ENCODE measurements at places on chromosomes 1 and 21. TPM values are rescaled to one million over a fixed set of nuclear protein-coding genes. Genes with fewer than 3 reads are reported as not detected.

GRCh38 chr1:6179564-6180175 is 451 bp downstream of the CHD5 start:
- no peaks in the 10 kb centered on the region for H3K4me1 ChIP-seq
- no peak for DNase-seq
- H3K27ac ChIP-seq = no peak overlapping the region
- no peak overlapping the region for H3K4me3 ChIP-seq
- peaks cover 30% of the 10 kb centered on the region for H3K27me3 ChIP-seq
- no peaks in the 10 kb centered on the region for H3K36me3 ChIP-seq

NUDT4B gene
- 1.7 TPM for total RNA-seq

DNA sequence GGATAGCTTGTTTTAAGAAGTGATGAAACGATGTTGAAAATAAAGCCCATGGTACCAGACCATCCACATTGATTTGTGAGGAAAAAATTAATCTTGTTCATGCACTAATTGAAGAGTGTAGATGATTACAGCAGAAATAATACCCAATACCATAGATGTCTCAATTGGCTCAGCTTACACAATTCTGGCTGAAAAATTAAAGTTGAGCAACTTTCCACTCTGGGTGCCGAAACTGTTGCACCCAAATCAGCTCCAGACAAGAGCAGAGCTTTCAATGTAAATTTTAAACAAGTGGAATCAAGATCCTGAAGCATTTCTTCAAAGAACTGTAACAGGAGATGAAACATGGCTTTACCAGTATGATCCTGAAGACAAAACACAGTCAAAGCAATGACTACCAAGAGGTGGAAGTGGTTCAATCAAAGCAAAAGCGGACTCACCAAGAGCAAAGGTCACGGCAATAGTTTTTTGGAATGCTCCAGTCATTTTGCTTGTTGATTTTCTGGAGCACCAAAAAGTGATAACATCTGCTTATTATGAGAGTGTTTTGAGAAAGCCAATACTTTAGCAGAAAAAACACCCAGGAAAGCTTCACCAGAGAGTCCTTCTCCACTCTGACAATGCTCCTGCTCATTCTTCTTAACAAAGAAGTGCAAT is 16.1 kb upstream of the KCNA3 start:
- no peak overlapping the region for H3K27ac ChIP-seq
- no peak overlapping the region for H3K4me3 ChIP-seq
- DNase-seq = no peak
- no peaks in the 10 kb centered on the region for H3K4me1 ChIP-seq
- H3K27me3 ChIP-seq = no peaks in the 10 kb centered on the region

DNA sequence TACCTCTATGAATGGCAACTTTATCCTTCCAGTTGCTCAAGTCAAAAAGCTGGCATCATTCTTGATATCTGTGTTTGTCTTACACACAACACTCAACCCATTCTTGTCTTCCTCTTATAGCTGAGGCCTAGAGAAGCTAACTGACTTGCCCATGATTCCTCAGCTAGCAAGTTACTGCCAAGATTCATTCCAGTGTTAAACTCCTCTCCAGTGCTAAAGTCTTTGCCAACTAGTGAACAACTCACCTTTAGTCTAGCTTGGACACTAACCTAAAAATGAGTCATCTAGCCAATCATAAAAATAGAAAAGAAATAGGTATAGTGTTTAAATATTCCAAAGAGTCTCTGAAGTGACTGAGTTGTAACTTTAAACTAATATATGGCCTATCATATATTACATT is 45.6 kb upstream of the RGS2 start:
- H3K4me1 ChIP-seq = no peaks in the 10 kb centered on the region
- H3K4me3 ChIP-seq = no peak overlapping the region
- no peaks in the 10 kb centered on the region for H3K27me3 ChIP-seq
- H3K27ac ChIP-seq = no peak overlapping the region
- no peaks in the 10 kb centered on the region for H3K36me3 ChIP-seq

DNA sequence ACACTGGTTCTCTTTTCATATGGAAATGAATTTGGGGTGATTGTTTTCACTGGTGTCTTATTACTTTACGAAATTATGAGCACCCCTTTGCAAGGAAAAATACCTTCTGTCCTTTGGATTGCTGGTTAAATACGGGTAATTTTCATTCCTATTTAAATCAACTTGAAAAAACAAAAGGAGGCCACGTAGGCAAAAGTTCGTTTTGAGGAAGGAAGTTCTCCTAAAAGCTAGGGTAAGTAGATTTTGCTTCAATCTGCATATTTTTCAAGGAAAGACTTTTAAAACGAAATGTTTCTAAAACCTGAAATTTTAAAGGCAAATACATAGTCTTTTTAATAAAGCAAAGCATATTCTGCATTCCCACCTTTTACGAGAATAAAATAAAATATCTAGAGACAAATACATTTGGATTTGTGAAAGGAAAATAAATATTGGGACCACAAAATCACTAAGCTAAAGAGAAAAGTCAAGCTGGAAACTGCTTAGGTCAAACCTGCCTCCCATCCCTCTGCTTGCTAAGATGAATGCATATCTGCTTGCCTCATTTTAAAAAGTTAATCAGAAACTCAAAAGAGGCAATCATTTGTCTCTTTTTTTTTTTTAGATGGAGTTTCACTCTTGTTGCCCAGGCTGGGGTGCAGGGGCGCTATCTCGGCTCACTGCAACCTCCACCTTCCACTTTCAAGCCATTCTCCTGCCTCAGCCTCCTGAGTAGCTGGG is 70.9 kb upstream of the ETS2 start:
- H3K36me3 ChIP-seq = no peaks in the 10 kb centered on the region
- H3K27me3 ChIP-seq = no peaks in the 10 kb centered on the region
- peak overlapping the region; percentile 84 for H3K27ac ChIP-seq
- H3K4me1 ChIP-seq = peaks cover 11% of the 10 kb centered on the region
- no peak for DNase-seq
- peak overlapping the region; percentile 19 for H3K4me3 ChIP-seq
